ENCODE measurements at places on chromosomes 11 and 22.

DNA sequence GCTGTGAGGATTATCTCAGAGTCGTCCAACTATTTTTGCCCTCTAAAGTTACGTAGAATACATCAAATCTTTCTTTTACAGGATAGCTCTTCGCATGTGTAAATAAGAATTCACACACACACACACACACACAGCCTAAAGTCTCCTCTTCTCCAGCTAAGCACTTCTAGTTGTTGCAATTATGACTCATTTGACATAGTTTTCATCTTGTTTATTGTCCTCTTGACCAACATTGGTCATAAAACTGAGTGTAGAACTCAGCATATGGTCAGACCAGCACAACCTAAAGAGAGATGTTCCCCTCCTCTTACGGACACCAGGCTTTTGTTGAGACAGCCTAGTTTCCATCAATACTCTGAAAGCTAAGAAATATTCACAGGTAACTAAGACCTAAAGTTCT is 234.2 kb downstream of the BLID start:
- DNase-seq, result no peak

GRCh38 chr22:40967111-40967760 is 16.1 kb downstream of the RBX1 start:
- DNase-seq, result no peak

DNA sequence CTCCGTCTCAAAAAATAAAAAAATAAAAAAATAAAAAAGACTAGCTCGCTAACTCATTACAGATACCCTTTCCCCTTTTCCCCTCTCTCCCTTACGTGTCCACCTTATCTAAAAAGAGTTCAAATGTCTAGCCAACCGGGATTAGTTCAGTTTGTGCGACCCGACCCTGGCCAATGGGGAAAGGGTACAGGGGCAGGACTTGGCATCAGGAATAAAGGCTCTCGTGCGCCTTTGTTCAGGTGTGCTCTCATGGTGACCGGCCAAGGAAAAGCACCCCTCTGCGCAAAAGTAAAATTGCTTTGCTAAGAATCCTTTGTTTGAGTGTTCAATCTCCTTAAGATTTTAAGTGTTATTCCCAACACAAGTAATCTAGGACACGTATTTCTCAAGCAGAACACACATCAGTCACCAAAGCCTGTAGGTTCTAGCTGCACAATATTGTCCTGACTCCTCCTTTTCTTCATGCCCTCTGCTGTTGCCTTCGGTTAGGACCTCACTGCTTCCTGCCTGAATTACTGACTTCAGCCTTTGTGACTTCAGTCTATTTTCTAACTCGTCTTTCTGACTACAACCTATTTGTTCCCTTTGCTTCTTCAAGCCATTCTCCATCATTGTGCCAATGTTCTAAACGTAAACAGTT is 20.7 kb upstream of the CECR2 start:
- DNase-seq, result no peak

GRCh38 chr11:106288822-106289387 is 211.4 kb downstream of the AASDHPPT start:
- DNase-seq, result no peak

DNA sequence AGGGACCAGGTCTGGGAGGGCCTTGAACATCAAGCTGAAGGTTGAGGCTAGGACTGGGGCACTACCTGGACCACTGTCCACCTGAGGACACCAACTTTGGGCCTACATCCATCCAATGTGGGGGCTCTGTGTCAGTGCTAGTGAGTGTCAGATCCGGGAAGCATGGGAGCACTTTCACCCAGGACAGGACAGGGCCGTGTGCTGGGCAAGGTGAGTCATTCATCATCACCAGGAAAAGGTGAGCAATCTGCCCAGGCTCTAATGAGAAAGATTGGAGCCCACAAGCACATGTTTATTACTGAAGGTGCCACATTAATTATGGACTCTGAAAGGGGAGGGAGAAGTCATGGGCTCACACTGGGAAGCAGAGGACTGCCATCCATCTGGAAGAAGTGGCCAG is 39.7 kb upstream of the DRD2 start:
- no peak for DNase-seq

DNA sequence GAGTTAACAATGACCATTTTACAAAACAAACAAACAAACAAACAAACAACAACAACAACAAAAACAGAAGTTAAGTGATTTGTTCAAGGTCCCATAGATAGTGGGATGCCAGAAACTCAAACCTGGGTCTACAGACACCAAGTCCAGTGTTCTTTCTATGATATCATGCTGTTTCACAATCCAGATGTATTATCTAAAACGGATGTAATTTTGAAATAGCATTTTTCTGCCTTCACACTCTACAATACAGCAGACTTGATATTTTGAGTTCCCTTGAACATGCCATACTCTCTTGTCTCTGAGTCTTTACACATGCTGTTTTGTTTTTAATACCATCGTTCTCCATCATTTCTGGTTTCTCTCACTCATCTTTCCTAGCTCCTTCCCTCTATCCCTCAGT is 104.5 kb downstream of the RELT start:
- no peak for DNase-seq

- no peak for DNase-seq
These were observed 921 bp downstream of the TESMIN start for GRCh38 chr11:68750195-68751003.

DNA sequence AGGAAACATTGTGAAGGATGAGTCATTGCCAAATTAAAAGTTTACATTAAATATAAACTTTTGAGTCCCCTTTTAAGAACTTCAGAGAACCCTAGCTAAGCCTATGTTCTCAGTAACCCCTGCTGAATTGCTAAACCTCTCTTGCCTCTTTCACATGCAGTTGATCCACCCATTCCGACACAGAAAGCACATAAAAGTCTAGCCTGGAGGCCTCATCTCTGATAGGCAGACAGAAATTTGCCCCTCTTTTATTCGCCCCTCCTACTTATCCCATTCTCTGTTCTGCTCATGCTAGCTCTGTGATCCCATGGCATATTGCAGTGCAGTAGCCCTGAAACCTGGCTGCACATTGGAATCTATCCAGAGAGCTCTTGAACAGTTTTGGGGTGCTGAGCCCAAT is 58.2 kb upstream of the PDE3B start:
- no peak for DNase-seq

- no peak for DNase-seq
These were observed 210.4 kb upstream of the GRIA4 start for GRCh38 chr11:105399511-105399910.

DNA sequence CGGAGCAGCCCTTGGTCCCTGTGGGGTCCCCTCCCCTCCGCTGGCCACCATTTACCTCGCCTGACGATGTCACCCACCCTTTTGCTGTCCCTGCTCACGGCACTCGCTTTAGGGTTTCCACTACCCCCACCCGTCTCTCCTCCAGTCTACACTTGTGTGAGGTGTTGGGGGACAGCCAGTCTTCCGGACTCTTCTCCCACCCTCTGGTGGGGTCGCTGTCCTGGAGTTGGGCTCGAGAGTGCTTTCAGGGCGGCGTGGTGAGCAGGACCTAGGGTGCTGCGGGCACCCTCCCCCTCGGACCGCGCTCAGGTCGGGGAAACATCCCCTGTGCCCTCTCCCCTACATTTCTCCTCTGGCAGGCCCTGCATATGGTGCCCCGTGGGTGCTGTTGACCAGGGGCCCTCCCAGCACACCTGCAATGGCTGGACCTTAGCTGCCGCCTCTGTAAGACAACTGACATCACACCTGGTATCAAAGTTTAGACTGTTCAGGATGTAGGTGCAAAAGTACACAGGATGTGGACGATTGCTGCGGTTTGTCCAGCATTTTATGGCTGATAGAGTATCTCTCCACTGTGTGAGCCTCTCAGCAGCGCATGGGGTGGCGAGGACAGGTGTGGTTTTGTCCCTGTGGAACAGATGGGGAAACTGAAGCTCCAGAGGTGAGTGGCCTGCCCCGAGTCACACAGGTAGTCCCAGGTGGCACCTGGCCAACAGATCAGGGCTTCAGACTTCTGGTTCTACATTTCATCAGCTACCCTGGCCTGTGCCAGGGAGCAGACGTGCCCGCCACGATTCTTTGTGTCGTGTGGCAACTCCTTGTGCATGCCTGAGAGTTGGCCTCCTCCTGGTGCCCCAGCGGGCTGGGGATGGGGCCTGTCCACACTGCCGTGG is 1.2 kb downstream of the GRK2 start:
- DNase-seq, result no peak

GRCh38 chr11:12690663-12691062 is 16.4 kb downstream of the TEAD1 start:
- DNase-seq, result no peak

DNA sequence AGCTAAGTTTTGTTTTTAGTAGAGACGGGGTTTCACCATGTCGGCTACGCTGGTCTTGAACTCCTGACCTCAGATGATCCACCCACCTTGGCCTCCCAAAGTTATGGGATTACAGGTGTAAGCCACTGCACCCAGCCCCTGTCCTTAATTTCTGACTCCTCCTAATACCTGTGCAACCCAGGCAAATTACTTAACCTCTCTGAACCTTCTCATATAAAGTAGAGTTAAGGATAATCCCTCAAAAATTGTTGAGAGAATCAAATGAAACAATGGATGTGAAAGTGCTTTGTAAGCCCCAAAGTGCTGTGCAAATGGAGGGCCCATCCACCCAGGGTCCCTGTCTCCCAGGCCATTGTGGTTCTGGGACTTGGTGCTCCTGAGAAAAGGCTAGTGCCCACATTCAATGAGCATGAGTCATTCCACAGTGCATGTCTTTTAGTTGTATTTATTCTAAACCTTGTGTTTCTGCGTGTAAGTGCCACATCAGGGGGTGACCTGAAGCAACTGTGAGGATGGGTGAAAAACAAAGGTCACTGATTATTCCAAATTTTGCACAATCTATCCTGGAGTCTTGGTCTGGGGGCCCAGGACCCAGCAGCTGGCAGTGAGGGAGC is 61.4 kb upstream of the PTPRJ start:
- DNase-seq, result no peak

GRCh38 chr11:73399159-73399590 is 23.0 kb downstream of the RELT start:
- DNase-seq, result no peak

GRCh38 chr11:92455210-92455790 is 230.7 kb downstream of the FAT3 start:
- no peak for DNase-seq

GRCh38 chr22:25659413-25659812 is 82.6 kb upstream of the MYO18B start:
- DNase-seq, result no peak

- no peak for DNase-seq
These were observed 63.9 kb downstream of the MYH9 start for GRCh38 chr22:36323855-36324331.

DNA sequence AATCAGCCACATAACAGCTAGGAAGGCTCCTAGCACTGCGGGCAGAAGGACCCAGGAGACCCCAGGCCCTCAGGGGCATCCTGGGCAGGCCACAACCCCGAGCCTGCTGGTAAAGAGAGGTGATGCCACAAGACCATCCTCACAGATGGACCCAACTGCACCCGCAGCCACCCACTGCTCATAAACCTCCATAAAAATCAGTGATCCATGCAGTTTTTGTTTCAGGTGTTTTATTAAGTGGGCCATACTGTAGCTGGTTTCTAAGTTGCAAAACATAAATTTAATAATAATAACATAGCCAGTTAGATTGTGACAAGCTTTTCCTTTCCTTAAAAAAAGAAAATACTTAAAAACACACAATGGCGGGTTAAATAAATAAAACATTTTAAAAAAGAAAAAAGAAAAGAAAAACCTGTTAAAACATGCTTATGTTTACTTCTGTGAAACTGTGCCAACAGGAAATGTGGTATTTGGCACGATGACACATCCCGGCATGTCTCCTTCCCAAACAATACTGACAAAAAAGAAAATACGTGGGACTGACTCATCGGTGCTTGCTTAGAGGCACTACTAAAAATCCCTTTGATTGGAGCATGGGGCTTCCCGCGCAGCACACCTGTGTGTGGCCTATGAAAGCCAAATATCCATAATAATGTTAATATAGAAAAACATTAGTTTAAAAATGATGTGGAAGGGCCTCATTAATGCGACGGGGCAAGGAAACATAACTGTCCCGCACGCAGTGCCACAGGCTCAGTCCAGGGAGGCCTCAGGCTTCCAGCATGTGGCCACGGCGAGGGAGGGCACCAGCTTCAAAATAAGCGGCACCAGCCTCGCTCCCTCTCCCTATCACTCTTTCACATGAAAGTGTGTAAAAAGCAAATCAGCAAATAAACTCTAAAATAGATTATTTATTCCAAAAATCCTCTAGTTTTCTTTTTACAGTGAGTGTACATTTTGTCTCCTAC is 47.5 kb upstream of the SCUBE2 start:
- DNase-seq, result no peak

DNA sequence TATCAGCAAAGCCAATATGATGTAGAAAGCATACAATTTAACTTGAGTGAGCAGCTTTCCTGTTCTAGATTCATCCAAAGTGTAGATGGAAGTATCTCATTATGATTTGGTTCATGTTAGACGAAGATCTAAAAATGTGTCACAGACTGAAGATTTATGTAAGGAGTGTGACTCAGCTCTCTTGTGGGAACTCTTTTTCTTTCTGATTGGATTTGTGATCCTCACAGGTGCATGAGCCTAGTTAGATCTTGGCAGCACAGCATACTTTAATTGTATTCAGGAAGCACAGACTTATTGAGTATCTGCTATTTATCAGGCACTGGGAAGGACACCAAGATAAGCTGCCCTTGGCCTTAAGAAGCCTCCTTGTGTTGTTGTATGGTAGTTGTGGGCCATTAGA is 147.1 kb downstream of the C11orf91 start:
- no peak for DNase-seq

DNA sequence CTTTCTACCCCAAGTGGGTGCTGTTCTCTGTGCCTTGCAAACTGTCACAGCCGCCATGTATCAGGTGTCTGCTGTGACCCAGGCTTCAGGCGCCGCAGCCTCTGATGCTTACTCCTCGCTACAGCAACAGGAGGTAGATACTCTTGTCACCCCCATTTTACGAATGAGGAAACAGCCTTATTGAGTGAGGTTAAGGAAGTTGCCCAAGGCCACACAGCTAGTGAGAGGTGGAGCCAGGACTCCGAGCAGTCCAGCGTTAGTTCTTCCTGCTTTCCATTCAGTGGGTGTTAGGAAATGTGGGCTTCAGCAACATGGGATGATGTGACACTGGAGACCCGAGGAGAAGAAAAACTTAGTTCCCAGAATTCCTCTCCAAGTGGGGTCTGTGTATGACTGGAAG is 14.3 kb downstream of the RNF215 start:
- DNase-seq, result no peak

DNA sequence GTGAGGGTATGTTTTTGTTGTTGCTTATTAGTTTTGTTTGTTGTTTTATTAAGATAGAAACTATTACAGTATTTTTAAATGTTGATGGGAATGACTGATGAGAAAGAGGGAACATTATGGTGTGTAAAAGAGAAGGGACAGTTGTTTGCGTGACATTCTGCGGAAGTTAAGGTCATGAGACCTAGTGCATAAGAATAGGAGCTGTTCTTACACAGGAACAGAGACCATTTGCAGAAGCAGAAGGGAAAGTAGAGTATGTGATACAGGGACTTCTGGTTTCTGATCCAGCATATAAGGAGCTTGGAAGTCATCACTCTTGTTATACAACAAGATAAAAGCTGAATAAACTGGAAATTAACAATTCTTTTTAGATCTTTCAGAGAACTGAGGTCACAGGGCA is 299.2 kb upstream of the API5 start:
- no peak for DNase-seq

GRCh38 chr22:22816766-22817410 is 70.7 kb upstream of the IGLL5 start:
- DNase-seq, result no peak

GRCh38 chr11:115302946-115303703 is 201.1 kb downstream of the CADM1 start:
- no peak for DNase-seq
